Stimulated activated CD4-positive, alpha-beta T cell treated with anti-CD3 and anti-CD28 coated beads, TNF-alpha, amount 100 ng/mL, for 24 hours (primary cell): ENCODE measurements at places on chromosomes 16 and 17.

DNA sequence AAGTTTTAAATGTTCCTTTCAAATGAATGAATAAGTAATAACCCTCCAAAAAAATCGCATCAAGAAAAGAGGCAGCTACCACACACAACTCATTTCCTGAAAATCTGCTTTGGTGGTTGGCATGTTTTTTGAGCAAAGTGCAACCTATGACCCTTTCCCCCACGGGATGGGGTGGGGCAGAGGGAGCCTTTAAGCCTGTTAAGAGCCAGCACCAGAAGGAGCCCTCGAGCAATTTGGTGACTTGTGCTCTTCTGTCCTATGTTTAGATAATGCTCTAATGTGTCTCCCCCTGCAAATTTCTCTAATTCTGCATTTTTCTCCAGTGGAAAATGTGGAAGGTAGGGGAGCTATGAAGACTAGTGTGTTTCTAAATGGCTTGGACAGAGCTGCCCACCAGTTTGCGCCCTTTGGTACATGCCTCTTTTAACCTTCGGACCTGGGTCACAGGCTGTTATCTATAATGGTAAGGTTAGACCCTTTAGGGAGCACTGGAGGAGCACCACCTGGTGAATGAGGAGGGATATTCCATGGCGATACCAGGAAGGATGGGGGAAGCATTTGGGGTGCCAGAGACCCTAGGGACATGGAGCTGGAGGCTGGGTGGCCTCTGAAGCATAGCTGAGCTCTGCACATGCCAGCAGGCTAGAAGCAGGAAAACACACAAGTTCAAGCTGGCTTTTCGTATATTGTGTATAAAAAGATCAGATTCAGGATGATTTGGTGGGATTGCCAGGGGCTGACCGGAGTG, 1.6 kb downstream of the PYCARD start:
- no peak for DNase-seq

DNA sequence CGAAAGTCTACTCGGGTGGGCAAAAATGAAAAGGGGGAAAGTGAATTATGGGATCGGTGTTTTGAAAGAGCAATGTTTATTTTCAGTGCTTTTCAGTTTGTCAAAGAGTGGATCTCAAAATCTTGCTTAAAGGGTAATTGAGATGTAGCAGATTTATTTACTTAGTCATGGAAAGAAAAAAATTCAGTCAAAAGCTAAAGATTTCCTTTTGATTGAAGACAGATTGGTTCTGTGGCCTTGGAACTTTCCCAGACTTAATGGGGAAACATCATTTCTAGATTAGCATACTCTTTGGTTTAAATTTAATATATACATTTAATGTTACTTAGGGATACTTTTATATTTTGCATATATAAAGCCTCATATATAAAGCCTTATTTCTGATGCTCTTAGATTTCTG, 20.6 kb downstream of the PRKAR1A start:
- no peak for DNase-seq

DNA sequence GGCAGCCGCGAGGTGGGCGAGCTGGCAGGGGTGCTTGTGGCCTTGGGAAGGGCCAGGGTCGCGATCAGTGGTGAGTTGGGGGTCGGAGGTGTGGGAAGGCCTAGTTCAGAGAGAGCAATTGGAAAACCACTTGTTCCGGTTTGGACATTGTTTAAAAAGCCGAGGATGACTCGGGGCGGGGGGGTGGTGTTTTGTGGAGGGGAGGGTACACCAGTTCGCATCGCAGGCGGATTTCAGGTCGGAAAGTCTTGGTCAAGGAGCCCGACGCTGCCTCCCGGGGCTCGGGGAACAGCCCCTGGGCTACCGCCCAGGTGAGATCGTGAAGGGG, 66.4 kb downstream of the KPNA2 start:
- DNase-seq, result no peak

- DNase-seq, result no peak
Measured at GRCh38 chr17:42359133-42359532, 29.1 kb downstream of the STAT3 start.

- no peak for DNase-seq
Measured at GRCh38 chr17:61508912-61509311, 56.7 kb downstream of the TBX4 start.

DNA sequence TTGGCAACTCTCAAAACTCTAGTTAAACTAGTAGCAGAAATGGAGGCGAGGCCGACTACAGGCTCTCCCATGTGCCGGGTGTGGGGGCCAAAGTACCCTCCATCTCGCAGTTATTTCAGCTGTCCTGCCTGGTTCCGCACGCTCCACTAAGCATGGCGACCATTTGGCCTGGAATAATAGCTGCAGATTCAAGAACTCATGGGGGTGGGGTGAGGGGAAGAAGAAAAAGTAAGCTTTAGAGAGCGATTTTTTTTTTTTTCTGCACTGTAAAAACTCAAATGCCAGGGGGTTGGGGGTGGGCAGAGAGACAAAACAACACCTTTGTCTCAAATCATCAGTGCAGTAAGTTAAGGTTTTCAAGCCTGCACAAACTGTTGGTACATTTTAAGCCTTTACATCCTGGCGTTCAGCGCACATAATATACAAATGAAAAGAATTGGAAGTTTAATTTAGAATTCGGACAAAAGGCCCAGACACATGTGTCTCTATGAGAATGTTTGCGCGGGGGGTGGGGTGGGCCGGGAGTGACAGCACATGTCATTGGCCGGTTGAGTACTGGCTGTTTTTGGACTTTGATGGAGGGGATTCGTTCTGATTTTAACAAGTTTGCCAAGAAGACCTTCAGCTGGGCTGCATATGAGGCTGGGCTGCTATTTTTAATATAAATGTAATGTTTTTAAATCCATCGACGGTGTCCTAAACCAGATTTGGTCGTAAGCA, 694.7 kb upstream of the SALL1 start:
- no peak for DNase-seq

DNA sequence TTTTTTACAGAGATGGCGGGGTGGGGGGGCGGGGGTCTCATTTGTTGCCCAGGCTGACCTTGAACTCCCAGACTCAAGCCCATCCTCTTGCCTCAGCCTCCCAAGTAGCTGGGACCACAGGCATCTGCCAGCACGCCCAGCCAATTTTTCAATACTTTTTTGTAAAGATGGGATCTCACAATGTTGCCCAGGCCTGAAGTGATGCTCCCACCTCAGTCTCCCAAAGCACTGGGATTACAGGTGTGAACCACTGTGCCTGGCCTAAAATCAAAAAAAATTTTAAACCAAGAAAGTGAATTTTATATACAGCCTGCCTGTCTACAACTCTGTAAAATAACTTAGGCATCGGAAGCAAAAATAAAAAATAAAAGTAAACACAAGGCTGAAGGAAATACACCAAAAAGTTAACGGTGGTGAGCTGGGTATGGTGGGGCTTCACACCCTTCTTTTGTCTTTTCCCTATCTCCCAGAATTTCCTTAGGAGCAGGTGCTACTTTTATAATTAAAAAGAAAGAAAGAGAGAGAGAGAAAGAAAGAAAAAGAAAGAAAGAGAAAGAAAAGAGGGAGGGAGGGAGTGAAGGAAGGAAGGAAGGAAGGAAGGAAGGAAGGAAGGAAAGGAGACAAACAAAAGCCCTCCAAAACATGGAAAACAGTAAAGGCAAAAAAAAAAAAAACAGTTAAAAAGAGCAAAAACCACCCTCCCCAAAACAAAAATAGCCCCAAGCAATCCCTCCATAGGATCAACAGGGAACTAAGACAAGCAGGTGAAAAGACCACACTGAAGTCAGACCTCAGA, 51.4 kb downstream of the TBC1D16 start:
- DNase-seq, result no peak

DNA sequence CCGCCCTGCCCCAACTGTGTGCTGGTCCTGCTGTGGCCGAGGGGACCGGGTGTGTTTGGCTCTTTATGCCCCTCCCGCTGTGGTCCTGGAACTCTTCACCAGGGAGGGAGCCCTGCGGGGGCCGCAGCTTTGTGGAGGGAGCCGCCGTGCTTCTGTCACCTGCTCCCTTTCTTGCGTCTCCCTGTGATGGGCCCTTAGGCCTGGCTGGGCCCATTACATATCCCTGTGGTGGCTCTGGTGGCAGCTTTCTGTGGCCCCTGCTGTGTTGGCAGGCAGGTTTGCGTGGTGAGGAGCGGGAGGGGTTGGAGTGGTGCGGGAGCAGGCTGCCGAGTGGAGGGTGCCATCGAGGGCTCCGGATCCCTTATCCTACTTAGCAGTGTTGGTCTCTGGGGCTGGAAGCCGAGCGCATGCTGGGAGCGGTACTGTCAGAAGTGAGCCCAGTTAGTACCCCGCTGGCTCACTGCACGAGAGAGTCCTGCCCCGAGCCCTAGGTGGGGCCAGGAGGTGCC, 60.4 kb downstream of the PDPK1 start:
- DNase-seq, result no peak

DNA sequence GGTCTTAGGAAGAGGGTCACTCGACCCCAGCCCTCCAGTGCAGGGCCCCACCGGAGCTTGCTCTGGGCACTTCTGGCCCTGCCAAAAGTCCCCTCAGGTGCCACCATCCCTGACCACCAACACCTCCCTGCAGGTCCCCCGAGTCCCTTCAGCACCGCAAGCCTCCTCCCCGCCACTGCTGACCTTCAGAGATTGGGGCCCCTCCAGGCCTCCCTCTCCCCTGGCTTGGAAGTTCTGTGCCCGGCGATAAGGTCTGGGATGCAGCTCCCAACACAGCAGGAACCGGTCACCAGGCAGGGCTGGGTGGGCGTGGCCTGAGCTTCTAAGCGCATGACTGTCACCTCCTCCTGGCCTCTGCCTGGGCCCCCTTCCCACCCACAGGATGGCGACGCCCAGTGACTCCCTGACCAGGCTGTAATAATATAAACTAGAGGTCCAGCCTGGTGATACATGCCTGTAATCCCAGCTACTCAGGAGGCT, 11.2 kb downstream of the PIEZO1 start:
- no peak for DNase-seq

DNA sequence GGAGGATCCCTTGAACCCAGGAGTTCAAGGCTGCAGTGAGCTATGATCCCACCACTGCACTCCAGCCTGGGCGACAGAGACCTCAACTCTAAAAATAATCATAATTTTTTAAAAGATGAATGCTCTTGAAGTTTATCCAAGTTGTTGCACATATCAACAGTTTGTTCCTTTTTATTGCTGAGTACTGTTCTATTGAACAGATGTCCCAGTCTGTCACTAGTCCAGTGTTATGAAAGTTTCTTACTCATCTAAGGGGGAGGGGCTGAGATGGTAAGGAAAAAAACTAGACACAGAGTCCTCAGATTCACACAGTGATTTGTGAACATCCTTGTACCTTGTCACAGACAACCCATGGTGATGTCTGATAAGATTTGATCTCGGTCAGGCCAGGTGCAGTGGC, 3.9 kb downstream of the ACAP1 start:
- no peak for DNase-seq

- no peak for DNase-seq
Measured at GRCh38 chr16:27549464-27549745, 308 bp downstream of the GTF3C1 start.

GRCh38 chr17:64950871-64951270, 31.6 kb upstream of the LRRC37A3 start:
- no peak for DNase-seq

DNA sequence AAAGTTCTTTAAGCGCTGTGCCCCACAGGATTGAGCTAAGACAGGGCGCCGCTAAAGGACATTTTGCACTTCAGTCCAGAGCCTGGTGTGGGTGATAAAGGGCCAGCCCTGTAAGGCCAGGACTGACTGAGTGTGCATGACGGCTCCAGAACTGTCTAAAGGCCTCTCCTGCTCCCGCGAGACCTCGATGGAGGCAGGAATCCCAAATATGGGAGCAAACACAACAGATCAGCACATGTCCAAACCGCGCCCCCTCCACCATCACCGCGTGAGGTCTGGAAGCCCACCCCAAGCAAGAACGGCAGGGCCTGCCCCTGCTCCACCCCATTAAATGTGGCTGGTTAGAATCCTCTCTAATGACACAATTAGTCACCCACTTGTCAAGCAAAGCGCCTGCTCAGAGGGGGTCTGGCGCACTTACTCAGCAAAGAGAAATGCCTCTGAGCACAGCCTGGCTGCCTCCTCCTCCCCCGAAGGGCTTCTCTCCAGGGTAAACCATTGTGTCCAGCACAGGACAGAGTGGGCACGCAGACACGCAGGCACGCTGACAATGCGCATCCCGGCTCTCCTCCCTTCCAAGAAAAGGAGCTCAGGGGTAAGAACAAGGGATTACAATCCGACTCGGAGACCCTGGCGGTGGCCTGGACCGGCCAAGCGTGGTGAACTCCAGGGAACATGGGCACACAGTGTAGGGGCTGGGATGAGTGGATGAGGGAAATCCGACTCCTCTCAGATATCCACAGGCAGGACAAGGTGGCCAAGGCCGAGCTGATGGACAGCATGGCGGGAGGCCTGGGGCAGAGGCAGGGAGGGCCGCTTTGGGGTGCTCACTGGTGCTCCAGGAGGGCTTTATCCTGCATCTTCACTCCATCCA, 1.5 kb downstream of the MXRA7 start:
- no peak for DNase-seq

GRCh38 chr17:49104511-49105074, 28.0 kb upstream of the B4GALNT2 start:
- no peak for DNase-seq

GRCh38 chr17:29866746-29867404, 63.2 kb downstream of the SSH2 start:
- no peak for DNase-seq

DNA sequence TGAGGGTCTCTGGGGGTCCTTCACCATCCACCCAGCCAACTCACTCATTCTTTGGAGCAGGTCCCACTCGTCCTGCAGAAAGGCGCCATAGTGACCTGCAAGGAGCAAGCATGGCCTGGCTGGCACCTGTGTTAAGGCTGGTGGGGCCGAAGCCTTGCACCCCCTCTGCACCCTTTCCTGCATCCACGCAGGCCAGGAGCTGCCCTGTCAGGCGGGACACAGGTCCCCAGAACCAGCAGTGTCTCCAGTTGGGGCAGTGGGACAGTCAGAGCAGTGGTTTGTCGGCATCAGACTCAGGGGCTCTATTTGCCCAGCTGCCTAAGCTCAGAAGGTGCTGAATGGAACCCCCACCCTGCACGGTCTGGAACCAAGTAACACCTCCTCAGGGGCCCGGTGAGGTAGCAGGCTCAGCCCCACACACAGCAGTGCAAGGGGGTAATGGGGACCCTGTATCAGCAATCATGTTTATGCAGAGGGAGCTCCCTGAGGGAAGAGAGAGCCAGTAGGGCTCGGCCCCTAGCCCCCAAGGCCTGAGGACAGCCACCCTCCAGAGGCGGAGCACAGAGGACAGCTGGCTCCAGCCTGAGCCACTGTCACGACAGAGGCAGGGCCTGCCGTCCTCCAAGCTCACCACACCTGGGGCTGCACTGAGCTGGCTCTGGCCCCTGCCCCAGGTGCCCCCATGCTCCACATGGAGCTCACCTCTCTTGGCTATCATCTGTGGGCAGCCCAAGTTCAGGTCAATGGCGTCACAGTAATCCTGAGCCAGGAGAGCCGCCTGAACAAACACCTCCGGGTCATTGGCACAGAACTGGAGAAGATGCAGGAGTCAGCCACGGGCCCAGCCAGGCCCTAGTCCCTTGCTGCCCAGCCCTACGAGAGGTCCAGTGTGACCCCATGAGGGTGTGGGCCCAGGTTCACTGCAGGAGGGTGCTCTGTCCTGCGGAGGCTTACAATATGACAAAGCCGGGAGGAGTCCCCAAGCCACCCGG, 1.9 kb downstream of the DUS1L start:
- no peak for DNase-seq

- DNase-seq, result no peak
Measured at GRCh38 chr16:4695473-4696171, 2.3 kb downstream of the NUDT16L1 start.
